ENCODE measurements at places on chromosomes 3 and 15. TPM values are rescaled to one million over a fixed set of nuclear protein-coding genes. Genes with fewer than 3 reads are reported as not detected.

LIPC gene
- total RNA-seq, result 1.1 TPM

GPR171 gene
- not detected for total RNA-seq

CLDN18 gene
- not detected for total RNA-seq

GOLGA8J gene
- total RNA-seq, result not detected

INSYN1 gene
- not detected for total RNA-seq

ATP13A4 gene
- total RNA-seq, result not detected

CIDEC gene
- total RNA-seq, result not detected

RASL12 gene
- total RNA-seq, result 181 TPM

RNU6-1 gene
- not detected for total RNA-seq

DNA sequence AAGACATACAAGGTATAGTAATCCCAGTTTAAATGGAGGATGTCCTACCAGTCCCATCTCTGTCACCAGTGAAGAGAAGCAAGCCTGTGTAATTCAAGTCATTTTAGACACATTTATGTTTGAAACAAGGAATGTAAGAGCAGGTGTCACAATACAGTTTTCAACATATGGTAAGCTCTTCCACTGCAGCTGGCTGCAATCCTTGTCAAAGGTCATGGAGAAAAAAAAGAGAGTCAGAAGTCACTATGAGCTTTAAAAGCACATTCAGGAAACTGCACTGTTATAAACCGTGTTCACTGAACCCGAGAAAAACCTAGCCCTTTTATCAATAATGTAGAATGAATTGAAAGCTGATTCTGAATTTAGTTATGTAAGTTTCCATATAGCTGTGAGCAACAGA is 206.4 kb downstream of the NAALADL2 start:
- H3K4me3 ChIP-seq, result no peak overlapping the region
- no peak overlapping the region for H3K27ac ChIP-seq
- no peaks in the 10 kb centered on the region for H3K4me1 ChIP-seq

DNA sequence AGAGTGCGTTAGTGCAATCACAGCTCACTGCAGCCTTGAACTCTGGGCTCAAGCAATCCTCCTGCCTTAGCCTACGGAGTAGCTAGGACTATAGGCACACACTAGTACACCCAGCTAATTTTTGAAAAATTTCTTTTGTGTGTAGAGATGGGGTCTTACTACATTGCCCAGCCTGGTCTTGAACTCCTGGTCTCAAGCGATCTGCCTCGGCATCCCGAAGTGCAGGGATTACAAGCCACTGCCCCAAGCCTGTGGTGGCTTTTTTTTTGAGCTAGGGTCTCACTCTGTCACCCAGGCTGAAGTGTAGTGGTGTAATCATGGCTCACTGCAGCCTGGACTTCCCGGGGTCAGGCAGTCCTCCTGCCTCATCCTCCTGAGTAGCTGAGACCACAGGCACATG is 17.1 kb downstream of the PCCB start:
- H3K4me3 ChIP-seq, result no peak overlapping the region
- no peak for DNase-seq
- no peaks in the 10 kb centered on the region for H3K27me3 ChIP-seq
- peaks cover 7% of the 10 kb centered on the region for H3K36me3 ChIP-seq
- no peak overlapping the region for H3K27ac ChIP-seq

GRCh38 chr3:134466331-134466730 is 19.5 kb downstream of the ANAPC13 start:
- H3K27ac ChIP-seq, result no peak overlapping the region
- no peak overlapping the region for H3K4me3 ChIP-seq
- no peaks in the 10 kb centered on the region for H3K27me3 ChIP-seq
- DNase-seq, result no peak
- no peaks in the 10 kb centered on the region for H3K36me3 ChIP-seq

- H3K4me3 ChIP-seq, result no peak overlapping the region
- H3K4me1 ChIP-seq, result peaks cover 38% of the 10 kb centered on the region
- no peaks in the 10 kb centered on the region for H3K36me3 ChIP-seq
These were observed 67.2 kb upstream of the DLG1 start for GRCh38 chr3:197365586-197365985.

GRCh38 chr15:74275957-74276356 is 39.8 kb downstream of the CCDC33 start:
- DNase-seq, result no peak
- no peak overlapping the region for H3K27ac ChIP-seq
- H3K4me3 ChIP-seq, result no peak overlapping the region

DNA sequence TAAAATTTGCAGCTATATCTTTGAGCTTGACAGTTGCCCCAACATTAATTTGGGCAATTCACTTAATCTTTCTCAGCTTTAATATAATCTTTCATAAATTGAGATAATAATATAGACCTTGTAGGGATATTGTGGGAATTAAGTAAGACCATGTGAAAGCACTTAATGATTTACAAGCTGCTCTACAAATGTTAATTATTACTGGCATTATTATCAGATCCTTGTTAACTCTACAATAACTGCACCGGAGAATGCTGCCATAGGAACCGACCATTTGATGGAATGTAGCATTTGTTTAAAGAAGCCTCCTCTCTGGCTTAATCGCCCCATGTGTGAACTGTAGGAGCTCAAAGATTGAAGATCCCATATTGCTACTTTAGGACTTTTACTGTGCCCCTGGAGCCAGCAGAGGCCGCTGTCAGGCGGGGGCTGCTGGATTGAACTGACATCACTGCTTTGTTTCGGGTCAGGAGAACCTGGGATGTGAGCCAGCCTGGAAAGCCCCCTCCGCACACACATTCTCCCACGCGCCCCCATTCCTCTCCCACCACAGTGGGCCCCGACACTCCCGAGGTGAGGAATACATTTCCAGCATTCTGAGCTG is 154.2 kb upstream of the TNIK start:
- H3K36me3 ChIP-seq, result no peaks in the 10 kb centered on the region
- no peak overlapping the region for H3K27ac ChIP-seq
- no peaks in the 10 kb centered on the region for H3K27me3 ChIP-seq

- no peaks in the 10 kb centered on the region for H3K27me3 ChIP-seq
- H3K36me3 ChIP-seq, result no peaks in the 10 kb centered on the region
These were observed 258.4 kb downstream of the MECOM start for GRCh38 chr3:169405076-169405475.

DNA sequence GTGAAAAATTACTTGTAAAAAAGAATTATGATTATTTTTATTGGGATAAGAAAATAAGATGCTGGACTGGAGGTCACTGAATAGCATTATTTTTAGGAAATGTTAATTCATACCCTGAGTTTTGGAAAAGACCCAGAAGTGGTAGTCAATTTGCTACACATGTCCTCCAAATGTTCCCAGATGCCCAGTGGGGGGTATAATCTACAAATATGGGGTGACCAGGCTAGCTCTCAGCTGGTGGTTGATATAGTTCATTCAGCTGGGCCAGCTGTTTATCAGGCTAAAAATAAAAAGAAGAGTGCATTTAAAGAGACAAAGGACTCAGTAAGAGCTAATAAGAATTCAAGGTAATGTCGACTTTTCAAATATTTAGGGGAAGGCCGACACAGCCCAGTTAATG is 402.0 kb upstream of the GOLIM4 start:
- H3K27ac ChIP-seq, result no peak overlapping the region
- no peak for DNase-seq
- H3K4me1 ChIP-seq, result no peaks in the 10 kb centered on the region
- no peak overlapping the region for H3K4me3 ChIP-seq
- H3K36me3 ChIP-seq, result no peaks in the 10 kb centered on the region
- no peaks in the 10 kb centered on the region for H3K27me3 ChIP-seq

- H3K4me3 ChIP-seq, result no peak overlapping the region
- no peak for DNase-seq
- no peaks in the 10 kb centered on the region for H3K4me1 ChIP-seq
- H3K36me3 ChIP-seq, result no peaks in the 10 kb centered on the region
- H3K27ac ChIP-seq, result no peak overlapping the region
These were observed 1539.9 kb downstream of the SI start for GRCh38 chr3:163538387-163538786.

- H3K27me3 ChIP-seq, result no peaks in the 10 kb centered on the region
- no peak for DNase-seq
- no peak overlapping the region for H3K4me3 ChIP-seq
- H3K36me3 ChIP-seq, result no peaks in the 10 kb centered on the region
- no peak overlapping the region for H3K27ac ChIP-seq
These were observed 25.0 kb downstream of the VIPR1 start for GRCh38 chr3:42527368-42527917.

DNA sequence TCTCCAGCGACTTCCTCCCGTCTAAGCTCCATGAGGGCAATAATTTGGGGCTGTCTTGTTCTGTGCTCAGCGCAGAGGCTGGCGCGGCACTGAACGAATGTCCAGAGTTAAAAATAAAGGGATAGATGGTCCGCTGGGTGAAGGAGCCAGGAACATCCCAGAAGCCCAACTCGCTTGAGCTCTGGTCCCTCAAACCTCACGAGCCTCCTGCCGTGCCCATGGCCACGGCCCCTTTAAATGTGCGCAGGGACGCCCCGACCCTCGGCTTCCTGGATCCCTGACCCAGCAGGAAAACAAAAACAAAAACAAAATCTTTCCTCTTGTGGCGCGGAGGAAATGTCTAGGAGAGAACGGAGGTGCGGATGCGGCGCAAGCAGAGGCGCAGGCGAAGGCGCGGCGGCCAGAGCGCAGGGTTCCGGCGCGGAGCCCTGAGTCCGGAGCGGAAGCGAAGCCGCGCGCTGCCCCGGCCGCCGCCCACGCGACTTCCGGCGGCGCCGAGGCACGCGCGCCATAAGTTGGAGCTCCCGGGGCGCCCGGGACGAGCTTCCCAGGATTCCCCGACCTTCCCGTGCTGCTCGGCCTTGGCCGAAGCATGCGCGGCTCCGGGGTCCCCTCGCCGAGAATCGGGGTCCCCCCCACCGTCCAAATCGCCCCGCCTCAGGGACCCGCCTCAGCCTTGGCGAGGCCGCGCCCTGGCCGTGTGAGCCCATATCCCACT is 52.9 kb upstream of the WNT7A start:
- no peaks in the 10 kb centered on the region for H3K27me3 ChIP-seq
- H3K4me1 ChIP-seq, result no peaks in the 10 kb centered on the region
- no peaks in the 10 kb centered on the region for H3K36me3 ChIP-seq

GRCh38 chr3:159185443-159186050 is 383.7 kb downstream of the MFSD1 start:
- no peaks in the 10 kb centered on the region for H3K4me1 ChIP-seq
- no peaks in the 10 kb centered on the region for H3K36me3 ChIP-seq
- H3K4me3 ChIP-seq, result no peak overlapping the region
- no peak for DNase-seq

- DNase-seq, result no peak
- peaks cover 37% of the 10 kb centered on the region for H3K4me1 ChIP-seq
- no peaks in the 10 kb centered on the region for H3K27me3 ChIP-seq
- no peak overlapping the region for H3K4me3 ChIP-seq
- H3K36me3 ChIP-seq, result no peaks in the 10 kb centered on the region
- peak overlapping the region; percentile 44 for H3K27ac ChIP-seq
These were observed 49.2 kb downstream of the SLMAP start for GRCh38 chr3:57805266-57805665.

GRCh38 chr3:39021465-39022285 is 30.1 kb downstream of the SCN11A start:
- no peaks in the 10 kb centered on the region for H3K4me1 ChIP-seq
- no peaks in the 10 kb centered on the region for H3K27me3 ChIP-seq
- DNase-seq, result no peak
- H3K4me3 ChIP-seq, result no peak overlapping the region
- no peak overlapping the region for H3K27ac ChIP-seq

- no peaks in the 10 kb centered on the region for H3K4me1 ChIP-seq
- H3K27me3 ChIP-seq, result peaks cover 4% of the 10 kb centered on the region
- H3K4me3 ChIP-seq, result no peak overlapping the region
- no peaks in the 10 kb centered on the region for H3K36me3 ChIP-seq
These were observed 979 bp downstream of the UNC13C start for GRCh38 chr15:53979051-53979788.

- H3K27ac ChIP-seq, result no peak overlapping the region
- H3K4me1 ChIP-seq, result peaks cover 13% of the 10 kb centered on the region
- H3K36me3 ChIP-seq, result peaks cover 75% of the 10 kb centered on the region
These were observed 55.9 kb downstream of the PGPEP1L start for GRCh38 chr15:98951493-98952320.

- H3K36me3 ChIP-seq, result peaks cover 23% of the 10 kb centered on the region
- H3K4me1 ChIP-seq, result peaks cover 12% of the 10 kb centered on the region
- no peak overlapping the region for H3K27ac ChIP-seq
- no peak for DNase-seq
- H3K4me3 ChIP-seq, result no peak overlapping the region
These were observed 12.0 kb downstream of the STARD5 start for GRCh38 chr15:81311752-81312464.

DNA sequence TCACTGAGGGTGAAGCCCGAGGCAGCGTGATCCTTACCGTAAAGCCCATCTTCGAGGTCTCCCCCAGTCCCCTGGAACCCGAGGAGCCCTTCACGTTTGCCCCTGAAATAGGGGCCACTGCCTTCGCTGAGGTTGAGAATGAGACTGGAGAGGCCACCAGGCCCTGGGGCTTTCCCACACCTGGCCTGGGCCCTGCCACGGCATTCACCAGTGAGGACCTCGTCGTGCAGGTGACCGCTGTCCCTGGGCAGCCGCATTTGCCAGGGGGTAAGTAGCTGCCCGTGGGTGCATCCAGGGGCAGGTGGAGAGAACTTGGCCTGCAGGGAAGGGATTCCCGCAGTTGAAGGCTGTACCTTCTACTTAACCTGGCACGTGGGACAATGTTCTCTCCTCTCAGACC is 42.4 kb downstream of the ACAN start:
- no peak overlapping the region for H3K27ac ChIP-seq
- no peaks in the 10 kb centered on the region for H3K36me3 ChIP-seq
- H3K27me3 ChIP-seq, result 0 out of 2 replicates have a peak, but pooled peaks cover 7% of the 10 kb centered on the region
- no peak for DNase-seq

- no peaks in the 10 kb centered on the region for H3K27me3 ChIP-seq
- no peak for DNase-seq
- no peaks in the 10 kb centered on the region for H3K4me1 ChIP-seq
- no peak overlapping the region for H3K27ac ChIP-seq
- H3K4me3 ChIP-seq, result no peak overlapping the region
- peaks cover 31% of the 10 kb centered on the region for H3K36me3 ChIP-seq
These were observed 21.4 kb upstream of the USF3 start for GRCh38 chr3:113717818-113718217.

DNA sequence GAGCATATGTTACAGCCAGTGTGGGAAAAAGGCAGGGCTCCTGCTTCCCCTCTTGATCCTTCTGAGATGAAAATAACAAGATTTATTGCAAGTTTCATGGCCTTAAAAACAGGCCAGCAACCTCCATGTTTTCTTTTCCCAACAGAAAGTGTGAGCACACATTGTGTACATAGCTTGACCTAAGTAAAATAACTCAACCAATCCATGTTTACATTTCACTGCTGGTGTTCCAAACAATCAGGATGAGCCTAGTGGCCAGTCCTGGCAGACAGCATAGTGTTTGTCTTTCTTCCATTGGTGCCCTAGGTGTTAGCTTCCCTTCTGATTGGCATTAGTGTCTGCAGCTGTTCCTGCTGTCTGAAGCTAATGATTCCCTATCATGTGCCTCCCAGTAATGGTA is 847.7 kb downstream of the EPHA3 start:
- H3K27ac ChIP-seq, result no peak overlapping the region
- no peak for DNase-seq

- H3K4me3 ChIP-seq, result no peak overlapping the region
- no peaks in the 10 kb centered on the region for H3K4me1 ChIP-seq
- no peak for DNase-seq
- no peak overlapping the region for H3K27ac ChIP-seq
- 0 out of 2 replicates have a peak, but pooled peaks cover 2% of the 10 kb centered on the region for H3K27me3 ChIP-seq
These were observed 74.9 kb downstream of the SIDT1 start for GRCh38 chr3:113607219-113607596.

GRCh38 chr3:2931265-2931664 is 178.9 kb downstream of the IL5RA start:
- no peak overlapping the region for H3K27ac ChIP-seq
- H3K36me3 ChIP-seq, result no peaks in the 10 kb centered on the region
- no peak overlapping the region for H3K4me3 ChIP-seq
- H3K4me1 ChIP-seq, result no peaks in the 10 kb centered on the region
- H3K27me3 ChIP-seq, result no peaks in the 10 kb centered on the region
